ENCODE measurements at places on chromosomes 11 and 22.

DNA sequence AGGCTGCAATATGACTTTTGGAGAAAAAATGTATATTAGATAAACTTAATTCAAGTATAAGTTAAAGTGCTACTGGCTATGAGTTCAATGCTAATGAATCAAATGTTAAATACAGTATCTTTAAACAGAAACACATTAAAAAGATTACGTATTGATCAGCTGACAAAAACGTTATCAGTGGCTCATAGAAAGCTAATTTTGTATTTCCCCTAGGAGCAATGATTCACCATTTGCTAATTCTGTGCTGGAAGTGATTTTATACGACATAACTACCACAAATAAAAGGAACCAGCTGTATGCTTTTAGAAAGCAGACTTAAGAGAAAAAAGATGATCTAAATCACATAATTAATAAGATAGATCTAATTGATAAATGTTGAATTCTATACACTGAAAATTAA, 43.6 kb downstream of the MRE11 start:
- no peak for DNase-seq

GRCh38 chr11:3046190-3046589, 11.0 kb downstream of the CARS1 start:
- DNase-seq, result no peak

DNA sequence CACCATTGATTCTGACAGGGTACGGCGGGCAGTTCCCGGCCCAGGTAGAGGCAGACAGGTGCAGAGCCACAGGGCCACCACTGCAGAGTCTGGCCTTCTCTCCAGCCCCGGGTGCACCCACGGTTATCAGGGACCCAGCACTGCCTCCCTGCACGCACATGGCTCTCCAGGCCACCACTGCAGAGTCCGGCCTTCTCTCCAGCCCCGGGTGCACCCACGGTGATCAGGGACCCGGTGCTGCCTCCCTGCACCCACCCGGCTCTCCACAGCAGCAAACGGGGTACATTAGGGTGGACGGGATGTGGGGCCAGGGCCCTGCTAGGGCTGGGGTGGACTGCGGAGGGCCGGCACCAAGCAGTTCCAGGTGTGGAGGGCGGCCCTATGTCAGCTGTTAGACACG, 272.9 kb downstream of the BRD1 start:
- no peak for DNase-seq

GRCh38 chr11:118608360-118609227, 1.2 kb downstream of the PHLDB1 start:
- DNase-seq, result no peak

GRCh38 chr11:67442504-67443404, 522 bp downstream of the CORO1B start:
- no peak for DNase-seq

DNA sequence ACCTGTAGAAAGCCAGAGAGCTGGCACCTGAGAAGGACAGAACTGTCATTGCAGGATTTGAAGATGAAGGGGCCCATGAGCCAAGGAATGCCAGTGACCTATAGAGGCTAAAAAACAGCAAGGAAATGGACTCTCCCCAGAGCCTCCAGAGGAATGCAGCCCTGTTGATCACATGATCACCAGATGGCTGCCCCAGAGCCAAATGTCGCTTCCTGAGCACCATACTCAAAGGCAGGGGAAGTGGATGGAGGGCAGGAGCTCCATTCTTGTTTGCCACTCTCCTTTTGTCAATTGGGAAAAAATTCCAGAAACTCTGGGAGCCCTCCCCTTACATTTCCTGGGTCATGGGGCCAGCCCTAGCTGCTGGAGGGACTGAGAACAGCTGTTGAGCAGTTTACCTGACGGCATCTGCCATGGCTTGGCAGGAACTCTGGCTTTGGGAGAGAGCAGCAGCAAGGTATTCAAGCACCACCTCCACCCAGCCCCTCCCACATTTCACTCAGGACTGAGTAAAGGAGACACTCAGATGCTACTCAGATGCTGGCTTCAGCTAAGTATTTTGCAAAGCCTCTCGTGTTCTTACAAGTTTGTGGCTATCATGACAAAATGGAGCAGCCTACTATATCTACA, 46.9 kb downstream of the DKK3 start:
- no peak for DNase-seq

GRCh38 chr11:122045181-122045586, 70.8 kb downstream of the BLID start:
- DNase-seq, result no peak

DNA sequence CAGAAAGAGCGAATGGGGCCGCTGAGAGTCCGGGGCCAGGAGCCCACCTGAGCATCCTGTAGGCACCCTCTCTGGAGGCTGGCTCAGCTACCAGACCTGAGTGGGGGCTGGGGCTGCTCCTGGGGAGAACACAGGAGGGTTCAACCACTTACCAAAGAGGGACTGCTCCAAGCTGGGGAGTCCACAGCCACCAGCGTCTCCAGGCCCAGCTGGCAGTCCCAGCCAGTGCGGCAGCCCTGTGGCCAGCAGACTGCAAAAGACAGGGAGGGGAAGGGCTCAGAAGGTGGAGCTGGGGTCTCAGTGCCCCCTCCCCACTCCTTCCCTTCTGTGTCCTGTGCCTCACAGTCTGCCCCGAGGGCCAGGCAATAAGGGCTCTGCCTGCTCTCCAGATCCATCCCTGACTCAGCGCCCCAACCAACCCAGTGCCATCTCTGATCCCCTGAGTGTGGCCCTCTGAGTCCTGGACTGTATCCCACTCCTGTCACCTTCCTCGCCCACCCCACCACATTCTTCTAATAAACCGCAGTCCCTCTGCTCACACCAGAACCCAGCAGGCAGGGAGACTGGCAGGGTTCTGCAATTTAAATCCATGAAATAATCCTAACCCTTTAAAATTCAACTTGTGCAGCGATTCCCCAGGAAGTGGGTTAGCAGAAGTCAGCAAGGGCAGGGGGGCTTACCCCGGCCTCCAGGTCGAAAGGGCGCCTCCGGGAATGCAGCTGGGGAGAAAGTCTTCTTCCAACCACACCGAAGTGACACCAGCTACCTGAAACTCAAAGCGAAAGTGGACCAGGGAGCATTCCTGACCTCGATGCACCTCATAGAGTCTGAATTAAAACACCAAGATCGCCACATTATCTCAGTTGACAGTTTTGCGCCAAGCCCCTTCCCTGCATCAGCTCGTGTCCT, 13.3 kb downstream of the CHST1 start:
- no peak for DNase-seq

DNA sequence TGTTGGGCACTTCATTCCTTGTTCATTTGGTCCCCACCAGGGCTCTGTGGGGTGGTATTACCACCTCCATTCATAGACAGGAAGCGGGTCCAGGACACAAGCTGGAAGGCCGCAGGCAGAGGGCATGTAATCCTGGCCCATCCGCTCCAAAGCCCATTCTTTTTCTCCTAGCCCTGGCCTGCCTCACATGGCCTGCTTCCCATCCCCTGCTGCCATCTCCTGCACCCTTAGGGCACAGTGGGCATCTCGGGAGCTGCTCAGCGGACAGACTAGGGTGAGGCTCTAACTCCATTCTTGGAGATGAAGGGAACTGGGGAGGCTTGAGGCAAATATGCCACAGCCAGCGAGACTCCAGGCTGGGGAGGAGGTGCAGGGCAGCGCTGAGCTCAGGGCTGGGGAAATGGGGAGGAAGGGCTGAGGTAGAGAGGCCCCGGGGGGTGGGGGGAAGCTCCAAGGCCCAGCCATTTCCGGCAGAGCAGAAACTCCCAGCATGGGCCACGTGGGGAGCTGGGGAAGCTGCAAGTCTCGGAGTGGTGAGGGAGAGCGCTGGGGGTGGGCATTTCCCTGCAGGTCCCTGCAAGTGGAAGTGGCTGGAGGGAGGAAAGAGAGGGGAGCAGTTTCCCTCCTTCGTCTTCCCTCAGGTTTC, 14.3 kb upstream of the BCL9L start:
- DNase-seq, result no peak

DNA sequence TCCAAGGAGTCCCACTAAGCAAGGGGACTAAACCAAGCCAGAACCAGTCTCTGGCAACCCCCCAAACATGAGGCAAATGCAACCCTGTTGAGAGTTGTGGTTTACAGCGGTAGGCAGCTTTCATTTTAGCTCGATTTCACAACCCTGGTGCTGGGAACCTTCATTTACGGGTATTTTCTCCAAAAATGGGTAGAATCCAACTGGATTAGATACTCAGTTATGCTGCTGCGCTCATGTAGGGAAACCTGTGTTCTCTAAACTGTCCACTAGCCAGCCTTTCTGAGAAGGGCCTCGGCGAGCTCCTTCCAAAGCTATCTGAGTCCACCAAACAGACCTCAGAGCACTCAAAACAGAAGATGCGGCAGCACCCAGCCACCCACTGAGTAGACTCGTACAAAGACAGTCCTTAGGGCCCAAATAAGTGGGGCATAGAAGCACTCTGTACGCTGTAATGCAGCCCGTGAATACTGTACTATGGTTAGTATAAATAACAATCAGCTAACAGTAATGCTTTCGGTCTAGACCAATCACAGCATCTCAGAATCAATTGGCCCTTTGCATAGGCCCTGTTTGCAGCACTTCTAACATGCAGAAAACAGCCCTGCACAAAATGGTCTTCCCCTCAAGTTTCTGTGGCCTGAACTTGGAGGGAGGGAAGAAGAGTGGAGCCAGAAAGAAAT, 104.7 kb downstream of the ETS1 start:
- no peak for DNase-seq
